Activated CD8-positive, alpha-beta memory T cell treated with anti-CD3 and anti-CD28 coated beads for 24 hours (primary cell): ENCODE measurements at places on chromosomes 13 and 19.

GRCh38 chr13:96662036-96662435 lies 332.2 kb downstream of the OXGR1 start:
- no peak for DNase-seq

DNA sequence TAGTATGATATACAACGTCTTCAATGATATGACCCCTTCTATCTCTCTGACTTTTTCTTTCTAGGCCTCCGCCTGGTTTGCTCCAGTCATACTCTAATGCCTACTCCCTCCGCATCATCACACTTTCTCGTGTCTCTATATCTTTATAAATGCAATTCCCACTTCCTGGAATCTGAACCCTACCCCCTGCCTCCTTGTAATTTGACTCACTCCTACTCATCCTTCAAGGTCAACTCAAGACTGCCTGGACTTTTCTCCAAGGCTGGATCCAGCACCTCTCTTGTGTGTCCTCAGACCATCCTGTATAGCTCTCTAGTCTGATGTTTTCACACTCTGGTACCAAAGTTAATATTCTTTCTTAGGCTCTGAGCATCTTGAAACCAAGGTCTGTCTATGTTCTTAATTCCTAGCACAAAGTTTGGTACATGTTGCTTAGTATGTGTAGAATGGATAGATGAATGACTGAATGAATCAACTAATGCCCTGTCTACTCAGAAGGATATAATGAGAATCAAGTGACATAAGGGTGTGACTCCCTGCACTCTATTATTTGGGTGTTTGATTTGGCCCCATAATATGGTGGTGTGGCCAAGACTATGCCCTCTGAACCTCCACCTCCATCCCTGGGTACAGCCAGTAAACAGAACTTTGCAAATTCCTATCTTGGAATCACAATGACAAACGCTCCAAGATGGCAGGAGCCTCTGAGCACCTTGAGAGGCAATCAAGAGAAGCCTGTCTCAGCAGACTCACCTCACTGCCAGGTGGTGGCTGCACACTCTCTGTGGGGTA lies 74.3 kb upstream of the SERP2 start:
- no peak for DNase-seq

GRCh38 chr13:44840131-44840530 lies 149.1 kb downstream of the NUFIP1 start:
- DNase-seq = no peak

DNA sequence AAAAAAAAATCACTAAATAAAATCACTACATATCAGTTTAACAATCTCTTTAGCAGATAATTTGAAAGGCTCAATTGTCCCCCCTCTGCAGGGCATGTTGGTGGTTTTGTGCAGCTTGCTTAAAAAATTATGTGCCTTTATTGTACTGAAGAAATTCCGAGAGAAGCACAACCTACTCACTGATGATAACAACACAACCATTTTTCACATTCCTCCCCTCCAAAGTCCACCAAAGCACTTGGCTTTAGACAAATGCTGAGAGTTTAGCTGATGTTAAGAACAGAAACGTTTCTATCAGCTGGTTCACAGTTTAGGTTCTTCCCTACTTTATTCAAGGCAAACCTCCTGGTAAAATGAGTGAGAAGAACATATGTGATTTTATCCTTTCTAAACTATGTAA lies 923 bp downstream of the DOCK9 start:
- no peak for DNase-seq

GRCh38 chr19:1468274-1468820 lies 10.7 kb downstream of the C19orf25 start:
- no peak for DNase-seq
